Right renal pelvis (tissue), 4 donors: ENCODE measurements at places on chromosomes 4 and X. TPM values are rescaled to one million over a fixed set of nuclear protein-coding genes. Genes with fewer than 3 reads are reported as not detected.

DNA sequence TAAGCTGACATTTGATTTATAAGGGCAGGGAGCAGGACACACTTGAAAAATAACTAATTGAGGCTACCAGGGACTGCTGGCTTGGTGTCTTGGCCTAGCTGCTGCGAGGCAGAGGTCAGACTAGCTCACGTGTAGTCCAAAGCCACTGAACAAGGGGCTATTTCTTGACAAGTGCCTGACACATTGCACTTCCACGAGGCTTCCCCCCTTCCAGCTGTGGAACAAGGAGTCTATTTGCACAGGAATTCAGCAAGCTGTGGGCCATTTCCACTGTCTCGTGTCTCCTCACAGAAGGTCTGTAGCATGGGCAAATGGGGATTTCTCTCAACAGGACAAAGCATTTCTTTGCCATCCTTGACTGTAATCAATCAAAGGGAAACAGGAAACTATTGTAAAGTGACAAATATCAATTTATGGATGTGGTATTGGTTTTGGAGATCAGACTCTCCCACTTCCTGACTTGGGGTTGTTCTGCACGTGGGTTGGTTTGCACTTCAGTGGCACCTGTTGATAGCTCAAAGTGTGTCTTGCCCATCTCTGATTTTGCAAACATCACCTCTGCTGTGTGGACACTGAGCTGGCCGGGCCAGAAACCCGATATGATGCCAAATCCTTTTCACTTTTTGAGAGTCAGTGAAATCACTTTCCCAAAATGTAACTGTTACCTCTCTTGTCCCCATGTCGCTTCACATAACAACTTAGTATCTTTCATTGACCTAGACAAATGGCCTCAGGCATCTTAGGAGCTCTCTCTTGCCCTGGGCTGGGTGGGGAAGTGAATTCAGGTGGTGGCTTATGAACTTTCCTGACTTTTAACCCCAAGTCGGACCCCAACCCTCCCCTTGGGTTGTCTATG, 107.4 kb upstream of the MAMLD1 start:
- no peak for DNase-seq

- DNase-seq: peak; percentile 71
Observed at GRCh38 chrX:100636321-100636991, at the start of gene TSPAN6. Gene TSPAN6 (minus strand): TSS chrX:100636806. CDS start chrX:100636694, 112 bp downstream.

- no peak for DNase-seq
Observed at GRCh38 chr4:123073650-123074049, 151.3 kb upstream of the NUDT6 start.

GRCh38 chr4:96103086-96103485, 263.2 kb downstream of the PDHA2 start:
- DNase-seq: no peak

Gene EXOC1L
- 0.09 TPM for polyA plus RNA-seq

GRCh38 chr4:6964858-6965257, 55.2 kb downstream of the TBC1D14 start:
- DNase-seq: no peak

GRCh38 chr4:10048941-10049697, 27.8 kb upstream of the SLC2A9 start:
- DNase-seq: no peak

Gene LRIT3
- 0.51 TPM for polyA plus RNA-seq

DNA sequence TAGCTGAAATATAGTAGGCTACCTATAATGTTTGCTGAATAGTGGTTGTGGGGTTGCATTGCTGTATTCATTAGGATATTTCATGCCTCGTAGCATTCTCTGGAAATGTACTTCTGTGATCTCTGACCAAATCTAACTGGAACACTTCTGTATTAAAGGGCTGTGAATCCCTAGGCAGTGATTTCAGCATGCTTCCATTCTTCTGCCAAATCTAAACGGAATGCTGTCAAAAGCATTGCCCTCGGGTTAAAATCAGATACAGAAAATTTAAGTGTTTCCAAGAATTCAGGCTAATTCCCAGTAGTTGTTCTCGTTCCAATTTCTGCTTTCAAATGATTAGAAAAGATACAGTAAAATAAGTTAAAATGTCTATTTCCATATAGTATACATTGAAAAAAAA, 1847.5 kb upstream of the IGFBP7 start:
- no peak for DNase-seq

DNA sequence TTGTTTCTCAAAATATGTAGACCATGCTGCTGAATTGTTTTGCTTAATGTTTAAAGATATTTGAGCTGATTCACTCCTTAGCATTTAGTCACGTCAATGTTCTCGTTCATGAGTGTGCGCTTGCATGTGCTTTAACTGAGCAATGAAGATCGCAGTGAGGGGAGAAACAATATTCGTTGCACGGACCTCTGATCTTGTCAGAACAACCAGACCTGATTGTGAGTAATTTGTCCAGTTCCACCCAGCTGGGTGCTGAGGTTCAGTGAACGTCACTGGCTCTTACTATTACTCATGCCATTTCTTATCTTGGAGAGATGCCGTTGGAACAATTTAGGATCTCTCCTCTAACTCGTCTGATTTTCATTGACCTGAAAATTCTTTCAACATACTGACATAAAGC, 15.0 kb upstream of the PRKX start:
- DNase-seq: no peak

DNA sequence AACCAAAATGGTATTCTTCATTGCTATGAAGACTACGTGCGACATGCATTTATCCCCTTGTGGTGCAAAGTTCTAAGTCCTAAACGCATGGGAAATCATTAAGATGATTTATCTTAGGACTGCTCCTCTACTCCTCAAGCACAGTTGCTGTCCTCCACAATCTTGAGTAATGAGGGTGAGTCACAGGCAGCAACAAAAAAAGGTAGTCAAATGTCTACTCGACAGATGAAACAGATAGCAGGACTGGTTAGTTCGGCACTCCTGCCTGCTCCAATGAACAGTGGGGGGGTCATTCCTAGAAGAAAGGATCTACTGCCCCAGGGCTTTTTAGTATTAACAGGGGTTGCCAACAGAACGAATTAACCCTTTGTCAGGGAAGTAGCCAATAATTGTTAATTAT, 233.7 kb upstream of the FGF13 start:
- no peak for DNase-seq

DNA sequence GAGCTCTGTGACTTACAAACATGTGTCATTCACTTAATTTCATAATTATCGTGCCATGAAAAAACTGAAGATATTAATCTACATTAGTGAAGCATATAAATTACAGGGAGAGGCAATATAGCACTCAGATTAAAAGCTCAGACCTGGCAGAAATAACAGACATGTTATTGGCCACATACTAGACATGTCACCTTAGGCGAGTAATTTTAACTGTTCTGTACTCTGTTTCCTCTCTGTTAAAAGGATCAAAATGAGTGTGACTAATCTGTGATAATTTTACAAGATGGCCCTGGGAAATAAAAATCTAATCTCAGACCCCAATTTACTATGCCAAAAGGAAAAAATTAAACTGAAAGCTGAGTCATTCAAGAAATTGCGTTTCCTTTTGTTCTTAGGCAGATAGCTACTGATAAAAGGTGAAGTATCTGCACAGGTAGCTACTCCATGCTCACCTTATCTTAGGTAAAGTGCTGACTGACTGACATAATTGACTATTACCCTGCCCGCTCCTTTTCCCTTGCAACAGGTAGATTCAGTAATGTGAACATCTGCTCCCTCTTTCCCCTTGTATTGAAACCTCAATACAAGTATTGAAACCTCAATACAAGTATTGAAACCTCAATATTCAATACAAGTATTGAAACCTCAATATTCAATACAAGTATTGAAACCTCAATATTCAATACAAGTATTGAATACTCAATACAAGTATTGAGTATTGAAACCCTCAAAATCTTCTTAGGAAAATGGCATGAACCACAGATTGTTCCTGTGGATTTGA, 33.2 kb downstream of the RELL1 start:
- no peak for DNase-seq

- DNase-seq: no peak
Observed at GRCh38 chr4:1506956-1507721, 100.9 kb upstream of the NKX1-1 start.

DNA sequence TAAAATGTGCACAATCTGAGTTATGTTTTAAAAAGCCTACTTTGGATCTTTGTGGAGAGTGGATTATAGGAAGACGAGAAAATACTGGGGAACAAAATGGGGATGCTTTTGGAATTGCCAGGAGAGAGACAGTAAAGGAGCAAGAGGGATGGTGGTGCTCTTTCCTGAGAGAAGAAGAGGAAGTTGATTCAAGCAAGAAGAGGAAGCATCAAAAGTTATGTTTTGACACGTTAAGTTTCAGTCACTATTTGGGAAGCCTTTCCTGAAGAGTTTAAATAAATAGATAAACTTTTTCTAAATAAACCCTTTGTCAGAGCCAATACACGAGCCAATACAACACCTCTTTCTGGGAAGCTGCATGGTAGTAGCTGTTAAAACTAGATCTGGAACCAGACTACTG, 394.1 kb downstream of the GALNTL6 start:
- no peak for DNase-seq

GRCh38 chr4:82525307-82525911, 36.4 kb downstream of the TMEM150C start:
- DNase-seq: no peak

- DNase-seq: no peak
Observed at GRCh38 chr4:19969492-19969891, 282.2 kb upstream of the SLIT2 start.

- DNase-seq: no peak
Observed at GRCh38 chr4:5300283-5300682, 249.0 kb downstream of the STK32B start.

Gene GAGE12E
- polyA plus RNA-seq: not detected

- no peak for DNase-seq
Observed at GRCh38 chrX:44240036-44240435, 103.4 kb downstream of the EFHC2 start.

Gene CTAG2
- polyA plus RNA-seq: not detected

- no peak for DNase-seq
Observed at GRCh38 chr4:168550064-168550766, 53.4 kb downstream of the PALLD start.

- no peak for DNase-seq
Observed at GRCh38 chr4:102640669-102641068, 120.1 kb downstream of the MANBA start.

DNA sequence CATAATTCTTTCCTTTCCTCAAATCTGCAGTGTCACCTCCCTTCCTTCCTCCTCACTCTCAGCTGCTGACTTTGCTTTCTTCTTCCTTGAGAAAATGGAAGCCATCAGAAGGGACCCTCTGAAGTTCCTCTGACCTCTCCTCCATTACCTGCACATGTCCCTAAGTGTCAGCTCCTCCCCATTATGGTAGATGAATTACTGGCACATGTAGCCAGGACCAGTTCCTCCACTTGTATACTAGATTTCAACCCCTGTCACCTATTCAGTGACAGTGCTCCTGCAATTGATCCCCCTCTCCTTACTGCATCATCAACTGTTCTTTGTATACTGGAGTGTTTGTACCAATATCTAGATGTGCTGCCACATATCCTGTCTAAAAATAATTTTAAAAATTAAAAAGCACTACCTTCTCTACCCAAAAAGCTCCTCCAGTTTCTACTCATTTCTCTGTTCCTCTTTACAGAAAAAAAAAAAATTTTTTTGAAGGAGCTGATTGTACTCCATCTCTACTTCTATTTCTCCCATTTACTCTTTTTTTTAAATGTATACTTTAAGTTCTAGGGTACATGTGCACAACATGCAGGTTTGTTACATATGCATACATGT, 78.6 kb downstream of the CLCN5 start:
- no peak for DNase-seq

GRCh38 chr4:111633663-111634266, 511.5 kb upstream of the FAM241A start:
- DNase-seq: no peak

- no peak for DNase-seq
Observed at GRCh38 chrX:99172958-99173357, 1237.1 kb downstream of the PCDH19 start.

GRCh38 chr4:41913509-41913908, 21.7 kb upstream of the TMEM33 start:
- DNase-seq: no peak

DNA sequence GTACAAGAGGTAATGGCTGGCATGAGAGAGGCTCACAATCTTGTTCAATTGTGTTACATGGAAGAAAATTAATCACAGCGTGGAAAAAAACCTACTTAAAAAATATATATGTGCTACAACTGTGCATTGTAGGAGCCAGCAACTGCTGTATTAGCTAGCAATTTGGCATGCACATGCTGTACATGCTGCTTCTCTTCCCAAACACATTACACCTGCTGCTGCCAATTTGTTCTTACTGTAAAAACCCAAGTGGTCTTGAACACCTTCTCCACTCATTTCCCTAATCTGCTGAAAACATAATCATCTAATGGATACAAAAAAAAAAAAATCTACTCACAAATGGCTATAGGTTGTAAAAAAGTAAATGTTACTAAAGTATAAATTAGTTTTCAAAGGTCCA, 264.2 kb downstream of the INPP4B start:
- no peak for DNase-seq
